ENCODE measurements at places on chromosomes 1 and 21. TPM values are rescaled to one million over a fixed set of nuclear protein-coding genes. Genes with fewer than 3 reads are reported as not detected.
A peak's percentile ranks its signal among the peaks of the same experiment; 100 is the strongest.

GRCh38 chr1:34070201-34070836, 94.7 kb downstream of the CSMD2 start:
- DNase-seq = no peak

DNA sequence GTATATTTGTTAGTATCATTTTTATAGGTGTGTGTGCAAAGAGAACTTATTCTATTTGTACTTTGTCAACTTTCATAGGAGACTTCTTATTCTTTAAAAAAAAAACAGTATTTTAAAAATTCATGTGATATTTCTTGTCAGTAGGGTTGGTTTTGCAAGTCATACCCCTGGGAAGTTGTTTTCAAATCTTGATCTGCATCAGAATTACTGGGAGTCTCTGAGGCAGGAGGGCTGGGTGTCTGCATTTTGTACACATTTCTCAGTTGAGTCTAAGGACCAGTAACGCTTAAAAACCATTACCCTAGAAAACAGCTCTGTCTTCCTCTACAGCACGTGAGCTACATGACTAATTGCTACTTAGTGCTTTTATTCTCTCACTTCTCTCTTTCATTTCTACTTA, 76.0 kb upstream of the CTTNBP2NL start:
- DNase-seq = no peak

- DNase-seq = peak; percentile 57
Observed at GRCh38 chr1:92211166-92211565, 6.5 kb upstream of the C1orf146 start.

DNA sequence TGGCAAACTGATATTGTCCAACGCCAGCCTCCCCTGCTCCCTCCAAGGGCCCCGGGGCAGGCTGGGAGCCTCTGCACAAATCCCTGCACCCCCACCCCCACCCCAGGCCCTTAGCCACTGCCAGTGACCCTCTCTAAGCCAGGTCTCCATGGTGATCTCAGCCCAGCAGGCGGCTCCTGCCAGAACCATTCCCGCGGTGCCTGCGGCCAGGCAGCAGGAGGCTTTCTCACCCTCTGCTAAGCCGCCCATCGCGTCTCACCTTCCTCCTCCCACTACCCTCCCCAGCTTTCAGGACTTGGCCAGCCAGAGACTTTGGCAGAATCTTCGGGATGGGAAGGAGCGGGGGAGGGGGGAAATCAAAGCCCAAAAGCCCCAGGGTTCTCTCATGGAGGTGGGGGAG, 46.8 kb upstream of the WASF2 start:
- DNase-seq = peak; percentile 41

DNA sequence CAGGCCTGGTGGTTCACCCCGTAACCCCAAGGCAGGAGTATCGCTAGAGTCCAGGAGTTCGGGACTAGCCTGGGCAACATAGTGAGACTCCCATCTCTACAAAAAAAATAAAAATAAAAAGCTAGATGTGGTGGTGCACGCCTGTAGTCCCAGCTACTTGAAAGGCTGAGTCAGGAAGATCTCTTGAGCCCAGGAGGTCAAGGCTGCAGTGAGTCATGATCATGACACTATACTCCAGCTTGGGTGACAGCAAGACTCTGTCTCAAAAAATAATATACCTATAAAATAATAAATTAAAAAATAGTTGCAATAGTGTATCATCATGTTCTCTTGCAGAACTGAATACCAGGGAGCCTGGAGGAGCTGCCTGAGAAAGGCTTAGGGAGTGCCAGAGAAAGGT, 19.9 kb upstream of the TMEM39B start:
- peak; percentile 51 for DNase-seq

- no peak for DNase-seq
Observed at GRCh38 chr1:210786546-210786945, 347.4 kb downstream of the KCNH1 start.

Gene LYPD8
- 2.0 TPM for total RNA-seq

Gene KRTAP19-2
- total RNA-seq = not detected

DNA sequence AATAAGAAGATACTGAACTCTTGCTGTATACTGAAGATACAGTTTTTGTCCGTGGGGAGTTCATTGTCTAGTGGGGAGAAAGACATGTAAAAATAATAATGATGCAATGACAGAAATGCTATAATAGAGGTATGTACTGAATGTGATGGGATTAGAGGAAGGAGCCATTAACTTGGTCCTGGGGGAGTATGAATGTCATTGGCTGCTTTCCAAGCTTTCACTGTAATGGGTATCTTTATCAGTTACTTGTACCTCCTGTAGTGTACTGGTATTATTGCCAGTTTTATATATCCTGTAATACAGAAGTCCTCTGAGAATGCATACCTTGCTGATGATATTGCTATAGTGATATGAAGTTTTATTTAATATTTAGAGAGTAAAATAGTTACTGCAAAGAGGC, 7.4 kb downstream of the BTBD8 start:
- DNase-seq = no peak

- no peak for DNase-seq
Observed at GRCh38 chr1:203151362-203152157, 24.0 kb downstream of the ADORA1 start.

Gene PLPPR5
- total RNA-seq = 0.07 TPM
